ENCODE measurements at places on chromosomes 2 and 18.

DNA sequence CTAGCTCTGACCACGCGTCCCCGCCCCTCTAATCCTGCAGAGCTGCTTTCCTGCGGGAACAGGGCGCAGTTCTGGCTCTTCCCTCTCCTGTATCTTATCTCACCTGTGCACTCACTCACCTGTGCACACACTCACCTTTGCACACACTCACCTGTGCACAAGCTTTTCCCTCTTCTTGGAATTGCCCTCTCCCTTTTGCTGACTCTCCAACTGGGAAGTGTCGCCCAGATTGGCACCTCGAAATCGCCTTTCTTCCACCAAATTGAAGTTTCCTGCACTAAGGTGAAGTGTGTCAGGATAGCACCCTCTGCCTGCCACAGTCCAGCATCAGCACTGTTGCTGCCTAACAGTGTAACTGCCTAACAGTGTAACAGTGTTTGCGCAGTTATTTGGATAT, 566 bp upstream of the CMPK2 start:
- peak; percentile 42 for DNase-seq
- no peaks in the 10 kb centered on the region for H3K27me3 ChIP-seq
- H3K36me3 ChIP-seq: no peaks in the 10 kb centered on the region
- H3K4me1 ChIP-seq: peaks cover 19% of the 10 kb centered on the region

DNA sequence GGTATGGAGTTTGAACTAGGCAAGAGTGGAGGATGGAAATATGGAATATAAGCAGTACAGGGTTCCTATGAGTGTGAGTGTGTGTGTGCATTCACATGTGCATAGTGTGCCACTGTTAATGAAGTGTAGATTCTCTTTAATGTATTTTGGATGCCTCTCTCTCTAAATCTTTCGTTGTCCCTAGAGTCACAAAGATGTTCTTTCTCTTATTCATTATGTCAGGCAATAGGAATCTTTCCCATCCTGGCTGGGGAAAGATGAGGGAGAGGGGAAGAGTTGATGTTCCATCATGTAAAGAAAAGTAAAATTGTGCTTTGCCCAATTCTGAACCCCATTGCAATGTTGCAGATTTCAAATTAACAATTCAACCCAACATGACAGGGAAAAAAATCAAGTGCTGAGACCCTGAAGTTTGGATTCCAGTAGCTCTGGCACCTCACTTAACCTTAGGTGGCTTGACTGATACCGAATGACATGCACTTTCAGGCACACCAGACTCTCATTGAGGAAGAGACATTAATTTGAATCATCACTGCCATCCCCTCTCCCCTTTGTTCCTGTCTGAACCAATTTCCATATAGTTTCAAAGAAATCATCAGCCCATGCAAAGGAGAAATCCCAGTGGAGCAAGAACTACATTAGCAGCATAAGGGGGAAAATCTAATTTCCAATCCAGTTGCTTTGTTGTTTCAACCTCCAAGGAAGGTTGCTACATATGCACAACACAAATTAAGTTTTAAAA, 28.0 kb downstream of the KLF7 start:
- H3K27ac ChIP-seq: peak overlapping the region; percentile 64
- no peak for DNase-seq
- no peaks in the 10 kb centered on the region for H3K27me3 ChIP-seq
- H3K4me1 ChIP-seq: peaks cover 39% of the 10 kb centered on the region
- H3K36me3 ChIP-seq: no peaks in the 10 kb centered on the region

DNA sequence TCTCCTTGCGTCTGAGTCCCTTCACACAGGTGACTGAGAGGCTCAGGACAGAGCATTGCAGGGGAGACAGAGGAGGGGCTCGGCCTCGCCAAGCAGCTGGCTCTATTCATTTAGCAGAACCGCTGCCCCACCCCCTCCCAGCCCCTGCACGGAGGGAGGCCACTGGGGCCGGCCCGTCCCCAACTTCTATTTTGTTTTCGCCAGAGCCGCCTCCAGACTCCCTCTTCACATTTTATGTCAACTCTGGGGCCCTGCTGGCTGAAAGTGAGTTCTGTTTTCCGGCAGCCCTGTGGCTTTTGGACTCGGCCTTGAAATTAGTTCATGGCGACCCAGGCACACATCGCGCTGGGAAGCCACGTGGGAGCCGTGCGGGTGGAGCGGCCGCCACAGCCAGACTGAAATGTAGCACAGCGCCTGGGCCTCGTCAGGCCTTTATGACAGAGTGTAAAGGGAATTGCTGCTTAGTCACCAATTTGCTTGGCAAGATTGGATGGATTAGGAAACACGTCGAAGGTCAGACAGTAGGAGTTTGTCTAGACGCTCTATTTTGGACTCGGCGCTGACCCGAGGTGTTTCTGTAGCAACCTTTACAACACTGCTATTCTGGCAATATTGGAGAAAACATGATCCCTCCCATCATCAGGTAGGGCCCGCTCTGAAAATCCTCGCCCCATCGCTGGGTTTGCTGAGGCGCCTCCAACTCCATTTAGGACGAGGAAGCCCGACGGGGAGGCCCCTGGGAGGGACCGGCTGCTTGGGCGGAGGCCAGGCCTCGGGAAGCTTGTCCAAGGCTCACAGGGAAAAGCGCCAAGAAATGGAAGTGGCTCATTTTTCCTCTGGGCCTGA, 90.7 kb upstream of the CTDP1 start:
- H3K4me1 ChIP-seq: peaks cover 24% of the 10 kb centered on the region
- peak; percentile 78 for DNase-seq
- H3K27ac ChIP-seq: peak overlapping the region; percentile 60
- H3K4me3 ChIP-seq: no peak overlapping the region

GRCh38 chr2:86107031-86107430, 996 bp downstream of the PTCD3 start:
- H3K4me3 ChIP-seq: peak overlapping the region; percentile 60
- H3K27ac ChIP-seq: peak overlapping the region; percentile 72
- DNase-seq: no peak

DNA sequence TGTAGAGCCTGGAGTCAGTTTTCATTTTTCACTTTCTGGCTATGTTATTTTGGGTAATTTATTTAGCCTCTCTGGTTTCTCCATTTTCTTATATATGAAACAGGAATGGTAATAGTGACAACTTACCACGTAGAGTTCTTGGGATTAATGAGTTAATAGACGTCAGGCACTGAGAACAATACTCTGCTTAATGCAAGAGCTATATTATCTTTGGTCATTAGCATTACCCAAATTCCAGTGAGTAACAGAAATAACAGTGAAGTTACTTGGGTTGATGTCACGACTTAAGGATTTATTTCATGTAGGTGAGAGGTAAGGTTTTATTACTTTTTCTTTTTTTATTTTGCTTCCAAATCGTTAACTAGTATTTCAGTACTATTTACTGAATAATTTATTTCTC, 601.0 kb upstream of the GCFC2 start:
- H3K27ac ChIP-seq: no peak overlapping the region
- H3K4me3 ChIP-seq: no peak overlapping the region
- DNase-seq: no peak
- no peaks in the 10 kb centered on the region for H3K27me3 ChIP-seq
- H3K36me3 ChIP-seq: no peaks in the 10 kb centered on the region

GRCh38 chr2:239944694-239945551, 80.2 kb downstream of the NDUFA10 start:
- DNase-seq: no peak
- H3K4me3 ChIP-seq: no peak overlapping the region
- no peak overlapping the region for H3K27ac ChIP-seq
- H3K36me3 ChIP-seq: no peaks in the 10 kb centered on the region

DNA sequence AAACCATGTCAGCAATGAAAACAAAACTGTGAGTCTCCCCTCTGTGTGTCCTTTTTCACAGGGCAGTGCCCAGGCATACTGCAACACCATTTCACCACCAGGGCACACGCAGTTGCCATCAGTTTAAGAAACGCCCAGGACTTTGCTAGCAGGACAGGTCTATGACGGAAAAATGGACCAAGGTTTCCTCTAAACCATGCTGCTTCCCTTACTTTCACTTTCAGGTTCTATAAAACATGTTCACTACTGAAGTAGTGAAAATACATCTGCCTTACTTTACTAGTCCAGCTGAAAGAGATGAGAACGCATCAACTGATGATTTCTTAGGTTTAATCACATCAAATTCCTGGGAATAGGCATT, 110.5 kb downstream of the TCF4 start:
- no peaks in the 10 kb centered on the region for H3K36me3 ChIP-seq
- H3K27me3 ChIP-seq: no peaks in the 10 kb centered on the region
- H3K4me3 ChIP-seq: peak overlapping the region; percentile 23
- no peak for DNase-seq
- H3K27ac ChIP-seq: peak overlapping the region; percentile 74
- H3K4me1 ChIP-seq: no peaks in the 10 kb centered on the region

DNA sequence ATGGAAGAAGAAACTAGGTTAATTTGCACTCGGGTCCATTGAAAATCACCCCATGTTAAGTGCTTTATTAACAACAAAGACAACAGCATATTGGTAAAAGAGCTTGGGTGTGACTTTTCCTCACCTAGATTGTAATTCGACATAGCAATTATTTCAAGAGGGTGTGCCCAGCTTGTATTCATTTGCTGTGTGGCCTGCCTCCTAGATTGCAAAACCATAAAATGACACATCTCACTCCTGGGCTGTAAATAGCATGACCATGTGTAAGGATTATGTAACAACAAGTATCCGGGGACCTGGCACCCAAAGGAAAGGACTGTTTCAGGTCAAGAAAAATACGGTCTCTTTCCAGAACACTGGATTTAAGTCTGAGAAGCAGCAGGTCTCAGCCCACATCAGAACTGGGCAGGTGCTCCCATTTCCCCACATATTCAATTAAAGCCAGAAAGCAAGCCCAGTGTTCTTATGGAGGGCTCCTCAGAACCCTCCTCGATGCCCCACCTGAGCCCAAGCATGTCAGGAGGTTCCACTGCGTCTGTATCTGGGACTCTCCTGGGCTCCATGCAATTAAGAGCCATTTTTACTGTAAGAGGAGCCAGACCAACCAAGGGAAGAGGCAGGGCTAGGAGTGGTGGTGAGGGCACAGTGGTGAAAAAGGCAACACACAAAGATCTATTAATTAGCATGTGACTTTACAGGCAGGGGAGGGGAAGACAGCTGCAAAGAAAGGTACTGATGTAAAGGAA, 39.2 kb downstream of the MREG start:
- H3K4me3 ChIP-seq: no peak overlapping the region
- peaks cover 2% of the 10 kb centered on the region for H3K4me1 ChIP-seq
- peak; percentile 36 for DNase-seq
- H3K36me3 ChIP-seq: no peaks in the 10 kb centered on the region

- no peak overlapping the region for H3K4me3 ChIP-seq
- H3K27me3 ChIP-seq: no peaks in the 10 kb centered on the region
- DNase-seq: no peak
- peaks cover 30% of the 10 kb centered on the region for H3K4me1 ChIP-seq
Measured at GRCh38 chr2:235701206-235701981, 207.6 kb downstream of the AGAP1 start.

- peak; percentile 8 for DNase-seq
- no peak overlapping the region for H3K27ac ChIP-seq
- no peaks in the 10 kb centered on the region for H3K4me1 ChIP-seq
- no peak overlapping the region for H3K4me3 ChIP-seq
- no peaks in the 10 kb centered on the region for H3K27me3 ChIP-seq
Measured at GRCh38 chr2:63189026-63189425, 138.4 kb downstream of the OTX1 start.

DNA sequence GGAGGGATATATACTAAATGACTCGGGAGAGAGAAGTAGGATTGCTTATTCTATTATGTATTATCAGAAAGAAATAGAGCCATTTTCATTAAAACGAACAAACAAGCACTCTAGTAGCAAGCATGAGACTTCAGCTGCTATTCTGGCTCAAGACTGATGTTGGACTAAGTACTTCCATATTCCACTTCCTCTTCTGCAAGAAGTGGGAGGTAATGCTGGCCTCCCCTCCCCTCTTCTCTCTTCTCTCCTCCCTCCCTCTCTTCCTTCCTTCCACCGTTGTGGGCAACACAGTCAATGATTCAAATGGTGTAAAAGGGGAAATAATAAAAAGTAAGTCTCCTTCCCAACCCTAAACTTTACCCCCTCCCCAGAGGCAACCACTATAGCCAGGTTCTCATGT, 62.6 kb downstream of the EMX1 start:
- no peak for DNase-seq
- no peak overlapping the region for H3K4me3 ChIP-seq
- H3K27me3 ChIP-seq: no peaks in the 10 kb centered on the region
- no peak overlapping the region for H3K27ac ChIP-seq

DNA sequence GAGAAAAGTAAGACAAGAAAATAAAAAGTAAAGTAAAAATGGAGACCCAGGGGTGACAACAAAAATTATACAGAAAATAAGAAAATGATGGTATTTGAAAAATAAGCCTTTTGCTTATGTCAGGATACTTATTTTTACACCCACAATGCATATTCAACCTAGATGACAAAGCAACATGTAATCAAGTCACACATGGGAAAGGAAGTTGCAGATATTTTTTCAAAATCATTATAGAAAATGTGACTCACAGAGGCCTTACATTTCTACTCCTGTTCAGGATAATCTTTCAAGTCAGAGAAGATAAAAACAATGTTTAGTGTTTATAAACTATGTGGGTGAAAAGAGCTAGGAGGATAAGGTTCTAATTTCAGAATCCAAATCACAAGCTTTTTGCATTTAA, 275.3 kb upstream of the UBE2E3 start:
- H3K4me3 ChIP-seq: no peak overlapping the region
- H3K36me3 ChIP-seq: no peaks in the 10 kb centered on the region
- no peaks in the 10 kb centered on the region for H3K4me1 ChIP-seq
- DNase-seq: no peak
- H3K27ac ChIP-seq: no peak overlapping the region

- peaks cover 9% of the 10 kb centered on the region for H3K4me1 ChIP-seq
- no peak overlapping the region for H3K4me3 ChIP-seq
- no peaks in the 10 kb centered on the region for H3K36me3 ChIP-seq
- peak overlapping the region; percentile 11 for H3K27ac ChIP-seq
- no peaks in the 10 kb centered on the region for H3K27me3 ChIP-seq
- DNase-seq: no peak
Measured at GRCh38 chr2:233064530-233065199, 4.5 kb downstream of the INPP5D start.

- peaks cover 74% of the 10 kb centered on the region for H3K4me1 ChIP-seq
- DNase-seq: no peak
- H3K4me3 ChIP-seq: no peak overlapping the region
- H3K36me3 ChIP-seq: no peaks in the 10 kb centered on the region
Measured at GRCh38 chr2:234979204-234980167, 27.7 kb downstream of the SH3BP4 start.

DNA sequence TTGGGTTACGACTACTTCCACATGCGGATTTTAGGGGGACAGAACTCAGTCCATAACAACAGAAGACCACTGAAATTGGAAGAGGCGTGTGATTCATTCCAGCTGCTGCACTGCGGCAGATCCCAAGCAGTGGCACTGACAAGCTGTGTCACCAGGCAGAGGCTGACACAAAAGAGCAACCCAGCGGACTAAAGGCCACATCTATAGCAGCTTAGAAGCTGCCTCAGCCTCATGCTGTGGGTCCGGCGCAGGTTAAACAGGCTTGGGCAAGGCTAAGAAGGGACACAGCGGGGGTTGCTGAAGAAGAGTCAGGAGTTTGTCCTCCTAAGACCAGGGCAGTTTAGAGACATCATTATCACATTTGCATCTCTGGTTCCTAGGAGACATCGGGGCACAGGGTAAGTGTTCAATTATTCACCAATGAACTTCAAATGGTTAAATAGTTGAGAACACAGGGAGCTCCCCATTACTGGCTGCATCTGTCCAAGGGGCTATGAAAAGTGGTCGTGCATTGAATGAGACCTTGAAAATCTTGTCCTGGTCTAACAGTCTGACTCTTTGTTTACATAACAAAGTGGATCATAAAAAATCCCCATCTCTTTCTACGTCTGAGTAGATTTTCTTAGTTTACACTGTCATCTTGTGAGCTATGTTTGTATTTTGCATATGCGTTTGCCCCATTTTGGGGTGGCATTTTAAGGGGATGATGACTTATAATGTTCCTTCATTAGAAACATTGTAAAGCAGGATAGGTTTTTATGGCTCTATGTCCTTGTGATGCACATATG, 162.3 kb upstream of the TRIB2 start:
- DNase-seq: no peak
- H3K4me3 ChIP-seq: no peak overlapping the region
- H3K27ac ChIP-seq: peak overlapping the region; percentile 45
- H3K36me3 ChIP-seq: no peaks in the 10 kb centered on the region
